ENCODE measurements at places on chromosomes 3 and 15.

DNA sequence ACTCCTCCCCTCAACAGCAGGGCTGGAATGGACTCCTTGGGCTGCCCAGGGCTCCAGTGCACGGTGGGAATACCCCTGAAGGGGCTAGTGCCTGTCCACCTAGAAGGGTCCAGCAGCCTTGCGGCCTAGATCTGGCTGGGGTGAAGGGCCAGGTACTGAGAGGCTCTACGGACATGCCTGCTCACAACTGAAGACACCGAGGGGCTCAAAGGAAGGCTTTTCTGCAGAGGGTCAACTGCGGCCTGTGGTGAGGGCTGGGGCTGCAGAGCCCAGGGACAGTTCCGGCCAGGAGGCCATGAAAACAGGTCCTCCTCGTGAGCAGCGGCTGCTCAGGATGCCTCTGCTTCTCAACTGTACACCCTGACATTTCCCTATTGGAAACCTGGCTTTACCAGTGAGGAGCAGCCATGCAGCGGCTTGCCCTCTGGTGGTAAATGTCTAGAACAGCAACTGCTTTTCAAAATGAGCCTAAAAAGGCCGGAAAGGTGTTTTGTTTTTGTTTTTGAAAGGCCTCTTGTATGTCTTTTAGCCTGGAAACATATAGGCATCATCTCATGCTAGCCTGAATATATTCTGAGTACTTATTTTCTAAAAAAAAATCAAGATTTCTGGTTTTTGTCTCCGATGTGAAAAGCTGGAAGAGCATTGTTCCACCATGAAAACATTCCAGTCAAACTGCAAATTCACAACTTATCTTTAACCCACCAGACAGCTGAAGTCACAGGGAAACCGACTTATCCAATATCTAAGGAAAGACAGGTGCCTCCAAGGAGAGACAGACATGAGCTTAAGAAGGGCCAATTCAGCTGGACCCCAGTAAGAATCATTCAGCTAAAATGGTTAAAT lies 163.4 kb downstream of the KLF13 start:
- DNase-seq: peak; percentile 36

GRCh38 chr3:68560728-68561127 lies 371.6 kb downstream of the TAFA4 start:
- DNase-seq: no peak

GRCh38 chr3:135992072-135992471 lies 26.5 kb downstream of the PPP2R3A start:
- no peak for DNase-seq

- no peak for DNase-seq
These were observed 147.2 kb downstream of the FOXP1 start for GRCh38 chr3:71436337-71436736.

DNA sequence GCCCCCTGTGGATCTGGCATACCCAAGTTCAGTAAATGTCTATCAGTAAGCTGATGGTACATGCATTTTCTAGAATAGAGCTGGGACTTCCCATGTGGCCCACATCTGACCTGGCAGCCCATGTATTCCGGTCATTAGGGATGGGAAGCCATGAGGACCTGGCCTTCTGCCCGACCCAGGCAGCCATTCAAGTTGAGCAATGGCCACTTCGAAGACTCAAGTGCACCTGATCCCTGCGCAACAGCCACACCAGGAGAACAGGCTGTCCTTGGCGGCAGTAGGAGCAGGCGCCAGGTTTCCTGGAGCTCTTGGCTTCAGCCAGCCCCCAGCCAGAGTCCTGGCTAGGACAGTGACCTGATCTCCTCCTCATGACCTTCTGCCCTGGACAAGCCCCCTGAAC lies 14.6 kb downstream of the HEMK1 start:
- DNase-seq: no peak

- no peak for DNase-seq
These were observed 59.7 kb upstream of the MAGI1 start for GRCh38 chr3:66098436-66098835.

- DNase-seq: no peak
These were observed 91.1 kb upstream of the SLC24A5 start for GRCh38 chr15:48029642-48030041.

GRCh38 chr3:69162308-69162980 lies 40.0 kb upstream of the LMOD3 start:
- DNase-seq: no peak

DNA sequence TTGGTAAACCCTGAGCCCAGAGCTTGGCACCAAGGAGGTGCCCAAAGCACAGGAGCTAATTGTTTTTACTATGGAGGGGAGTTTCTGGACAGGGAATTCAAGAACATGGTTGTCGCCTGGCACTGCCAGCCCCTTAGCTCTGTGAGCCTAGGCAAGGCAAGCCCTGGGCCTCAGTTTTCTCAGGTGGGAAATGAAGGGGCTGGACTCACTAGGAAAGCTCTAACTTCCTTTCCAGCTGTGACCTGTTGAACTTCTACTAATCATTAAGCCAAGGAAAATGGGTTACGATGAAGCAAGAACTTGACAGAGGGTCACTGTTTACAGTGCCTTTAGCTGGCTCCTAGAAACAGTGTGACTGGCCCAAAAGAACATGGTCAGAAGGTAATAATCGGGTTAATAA lies 277.2 kb downstream of the SHQ1 start:
- no peak for DNase-seq

- no peak for DNase-seq
These were observed 56.8 kb downstream of the CERS3 start for GRCh38 chr15:100471933-100472332.

DNA sequence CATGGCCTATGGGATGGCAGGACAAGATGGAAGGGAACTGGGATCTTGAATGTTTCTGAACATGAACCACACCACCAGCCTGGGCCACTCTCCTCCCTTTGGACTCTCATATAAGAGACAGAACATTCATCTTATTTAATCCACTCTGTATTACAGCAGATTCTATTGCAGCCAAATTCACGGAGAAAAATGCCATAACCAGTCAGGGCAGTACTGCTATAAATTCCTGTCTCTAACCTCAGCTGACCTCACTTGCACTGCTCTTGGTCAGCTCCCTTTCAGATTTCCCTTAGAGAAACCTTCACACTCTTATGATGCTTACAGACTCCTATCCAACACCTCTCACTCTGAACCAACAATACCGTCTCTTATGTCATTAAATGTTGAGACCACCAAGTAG lies 101.4 kb downstream of the RYK start:
- no peak for DNase-seq

GRCh38 chr15:58608129-58608590 lies 141.3 kb downstream of the ADAM10 start:
- no peak for DNase-seq

DNA sequence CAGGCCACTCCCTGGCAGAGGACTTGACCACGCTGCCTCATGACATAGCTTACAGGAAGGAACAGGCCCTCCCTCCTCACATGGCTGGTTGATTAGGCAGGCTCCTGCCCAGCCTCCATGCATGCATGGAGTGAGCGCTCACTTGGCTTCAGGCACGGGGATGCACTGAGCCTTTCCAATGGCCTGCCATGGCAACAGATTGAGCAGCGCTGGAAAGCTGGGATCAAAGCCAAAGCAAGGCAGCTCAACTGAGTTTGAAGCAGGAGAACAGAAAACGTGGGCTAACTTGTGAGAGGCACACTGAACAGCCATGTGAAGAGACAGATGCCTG lies 5.9 kb upstream of the GRAMD2A start:
- no peak for DNase-seq

- DNase-seq: peak; percentile 33
These were observed 77.1 kb downstream of the WDR76 start for GRCh38 chr15:43903864-43904290.

- DNase-seq: no peak
These were observed 107.4 kb downstream of the GLDN start for GRCh38 chr15:51448622-51449399.

DNA sequence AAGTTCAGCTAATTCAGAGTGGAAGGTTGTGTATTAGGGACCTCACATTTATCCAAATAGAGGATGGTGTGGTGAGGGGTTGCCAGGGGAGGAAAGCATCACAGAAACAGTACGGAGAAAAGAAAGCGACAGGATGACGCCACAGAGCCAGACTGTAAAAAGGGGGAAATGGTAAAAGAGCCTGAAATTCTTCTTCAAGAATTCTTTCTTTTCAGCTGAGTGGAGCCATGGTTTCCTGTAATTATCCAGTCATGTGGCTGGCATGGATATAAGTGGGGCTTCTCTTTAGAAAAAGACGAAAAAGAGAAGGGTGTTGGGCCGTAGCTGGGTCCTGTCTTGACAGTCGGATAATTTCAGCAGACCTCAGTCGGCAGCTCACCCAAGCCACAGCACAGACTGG lies 24.5 kb upstream of the PSMD6 start:
- no peak for DNase-seq

- DNase-seq: no peak
These were observed 100.5 kb downstream of the OSBPL10 start for GRCh38 chr3:31880482-31881078.

DNA sequence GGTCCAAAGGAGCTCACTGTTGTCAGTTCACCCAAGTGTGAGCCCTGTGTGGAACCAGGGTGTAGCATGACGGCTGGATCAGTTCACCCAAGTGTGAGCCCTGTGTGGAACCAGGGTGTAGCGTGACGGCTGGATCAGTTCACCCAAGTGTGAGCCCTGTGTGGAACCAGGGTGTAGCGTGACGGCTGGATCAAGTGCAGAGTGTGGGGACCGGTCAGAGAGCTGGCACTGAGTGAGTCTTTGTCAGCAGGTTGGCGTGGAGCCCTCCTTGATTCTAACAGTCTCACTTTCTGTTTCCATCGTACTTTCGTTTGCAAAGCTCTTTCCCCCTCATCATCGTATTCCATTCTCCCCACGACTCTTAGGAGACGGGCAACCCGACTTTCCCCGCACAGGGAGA lies 57.9 kb upstream of the DLG1 start:
- DNase-seq: no peak

DNA sequence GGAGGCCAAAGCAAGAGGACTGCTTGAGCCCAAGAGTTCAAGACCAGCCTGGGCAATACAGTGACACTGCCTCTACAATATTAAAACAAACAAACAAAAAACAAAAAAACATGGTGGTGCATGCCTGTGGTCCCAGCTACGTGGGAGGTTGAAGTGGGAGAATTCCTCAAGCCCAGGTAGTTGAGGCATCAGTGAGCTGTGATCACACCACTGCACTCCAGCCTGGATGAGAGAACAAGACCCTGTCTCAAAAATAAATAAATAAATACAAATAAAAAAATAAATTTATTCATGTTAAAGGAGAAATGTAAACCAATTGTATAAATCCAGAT lies 200.6 kb downstream of the BCHE start:
- DNase-seq: no peak

GRCh38 chr3:183868796-183869195 lies 15.9 kb downstream of the PARL start:
- no peak for DNase-seq

DNA sequence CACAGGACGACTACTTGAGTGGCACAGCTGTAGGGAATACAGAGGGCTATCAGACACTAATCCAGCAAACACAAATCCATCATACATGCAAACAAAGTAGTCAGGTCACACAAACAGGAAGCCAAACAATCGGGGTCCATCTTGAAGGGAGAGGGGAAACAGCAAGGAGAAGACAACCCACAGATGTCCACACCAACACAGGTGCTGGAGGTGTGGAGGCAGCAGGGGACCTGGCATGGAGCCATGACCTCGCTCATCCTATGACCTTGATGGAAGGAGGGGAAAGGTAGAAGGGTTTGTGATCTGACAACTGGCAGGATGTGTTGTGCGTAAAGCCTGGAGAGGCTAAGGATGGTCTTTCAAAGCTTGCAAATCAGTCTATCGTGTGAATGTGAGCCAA lies 39.9 kb upstream of the SKOR1 start:
- DNase-seq: no peak

DNA sequence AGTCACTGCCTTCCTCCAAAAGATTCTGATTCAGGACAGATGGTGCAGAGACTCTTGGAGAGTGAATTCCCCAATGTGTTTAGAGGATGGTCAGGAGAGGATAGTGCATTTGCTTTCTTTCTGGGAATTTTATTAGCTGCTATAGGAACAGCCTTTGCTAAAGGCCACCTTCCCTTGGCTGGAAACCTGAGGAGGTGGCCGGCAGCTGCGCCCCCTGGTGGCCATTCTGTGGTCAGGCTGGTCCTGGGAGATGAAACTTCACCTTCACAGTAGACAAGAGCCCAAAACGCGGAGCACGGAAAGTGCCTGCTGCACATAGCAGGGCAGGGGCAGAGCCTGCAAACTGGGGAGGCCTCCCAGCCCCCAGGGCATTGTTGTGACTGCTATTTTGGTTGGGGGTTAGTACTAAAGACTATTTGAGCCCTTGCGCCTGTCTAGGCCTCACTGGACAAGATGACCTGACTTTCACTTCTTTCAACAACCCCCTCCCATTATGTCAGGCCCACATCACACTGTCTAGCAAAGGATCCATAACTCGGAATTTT lies 34.3 kb downstream of the SEC22C start:
- DNase-seq: peak; percentile 44

DNA sequence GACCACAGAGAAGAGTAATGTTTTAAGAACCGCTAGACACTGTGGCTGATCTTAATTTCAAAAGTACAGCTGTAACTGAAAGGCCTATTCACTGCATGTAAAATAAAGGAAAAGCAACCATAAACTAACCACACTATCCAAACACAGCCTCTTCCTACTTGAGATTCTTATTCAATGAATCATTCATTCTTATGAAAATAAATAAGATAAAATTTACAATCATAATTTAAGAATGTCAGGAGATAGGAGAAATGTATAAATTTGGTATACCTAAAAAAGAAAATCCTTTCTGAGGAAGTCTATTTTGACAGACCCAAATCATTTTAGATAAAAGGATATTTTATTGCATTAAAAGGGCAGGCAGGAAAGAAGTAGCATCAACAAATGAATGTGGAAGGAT lies 533.5 kb upstream of the ZNF385D start:
- no peak for DNase-seq

- DNase-seq: no peak
These were observed 34.7 kb downstream of the GAP43 start for GRCh38 chr3:115658032-115658336.

DNA sequence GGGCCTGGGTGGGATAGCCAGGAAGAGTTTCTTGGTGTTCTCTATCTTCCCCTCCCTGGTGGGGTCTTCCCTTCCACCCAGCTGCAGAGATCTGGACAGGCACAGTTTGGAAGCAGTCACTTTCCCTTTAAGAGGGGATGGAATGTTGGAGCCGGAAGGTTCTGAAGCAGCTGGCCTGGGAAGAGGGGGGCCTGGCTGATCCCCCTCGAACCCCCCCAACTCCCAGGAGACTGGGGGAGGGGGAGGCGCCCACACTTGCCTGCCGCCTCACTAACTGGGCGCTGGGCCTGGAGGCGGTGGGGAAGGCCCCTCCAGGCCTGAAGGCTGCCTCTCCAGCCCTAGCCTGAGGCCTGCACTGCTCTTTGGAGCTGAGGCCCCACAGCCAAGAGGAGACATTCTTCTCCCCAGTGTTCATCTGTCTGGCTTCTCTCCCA lies 1.4 kb downstream of the DVL3 start:
- no peak for DNase-seq
